Right forelimb (tissue), 1 donor: ENCODE measurements at places on chromosomes 6 and 20.

DNA sequence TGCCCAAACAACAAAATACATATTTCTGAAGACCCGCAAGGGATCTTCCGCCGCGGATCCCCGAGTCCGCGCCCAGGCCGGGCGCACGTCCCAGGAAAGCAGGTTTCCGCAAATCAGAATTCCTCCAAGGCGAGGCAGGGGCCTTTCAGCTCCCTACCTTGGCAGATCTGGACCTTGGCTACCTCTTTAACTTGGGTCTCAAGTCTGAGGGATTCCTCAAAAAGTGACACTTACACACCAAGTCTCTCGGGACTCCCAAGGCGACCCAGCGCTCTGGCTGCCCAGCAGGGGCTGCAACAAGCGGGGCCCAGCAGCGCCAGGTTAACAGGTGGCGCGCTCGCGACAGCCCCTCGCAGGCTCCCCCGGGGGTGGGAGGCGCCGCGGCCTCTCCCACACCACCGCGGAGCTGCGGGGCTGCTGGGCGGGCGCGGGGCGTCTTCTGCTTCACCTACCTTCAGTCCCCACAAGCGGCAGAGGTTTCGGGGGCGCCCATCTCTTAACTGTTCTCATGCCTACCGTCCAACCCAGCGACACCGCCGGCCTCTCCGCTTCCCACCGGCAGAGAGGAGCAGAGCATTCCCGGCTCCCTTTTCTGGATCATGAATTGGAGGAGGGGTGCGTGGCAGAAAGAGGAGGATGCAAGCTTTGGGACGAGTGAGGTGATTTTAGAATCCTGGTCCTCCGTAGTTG, 414 bp downstream of the SIM1 start:
- DNase-seq, result no peak

GRCh38 chr6:2063547-2063946, 181.9 kb downstream of the GMDS start:
- no peak for DNase-seq

DNA sequence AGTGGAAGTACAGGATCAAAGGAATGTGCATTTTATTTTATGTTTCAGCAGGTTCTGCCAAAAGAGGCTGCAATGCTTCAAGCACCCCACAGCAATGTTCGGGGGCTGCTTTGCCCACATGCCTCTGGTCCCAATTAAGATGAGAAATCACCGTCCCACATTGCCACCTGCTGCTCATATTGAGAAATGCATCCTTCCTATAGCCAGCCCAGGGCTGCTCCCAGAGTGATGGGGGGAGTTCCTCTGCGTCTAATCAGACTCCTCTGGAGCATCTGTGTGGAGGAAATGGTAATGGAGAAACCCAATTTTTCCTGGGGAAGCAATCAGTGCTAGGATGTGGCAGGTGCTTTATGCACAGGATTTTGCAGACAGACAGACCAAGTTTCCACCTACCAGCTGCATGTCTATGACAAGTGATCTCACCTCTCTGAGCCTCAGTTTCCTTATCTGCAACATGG, 33.7 kb downstream of the PTGIS start:
- DNase-seq, result peak; percentile 72

DNA sequence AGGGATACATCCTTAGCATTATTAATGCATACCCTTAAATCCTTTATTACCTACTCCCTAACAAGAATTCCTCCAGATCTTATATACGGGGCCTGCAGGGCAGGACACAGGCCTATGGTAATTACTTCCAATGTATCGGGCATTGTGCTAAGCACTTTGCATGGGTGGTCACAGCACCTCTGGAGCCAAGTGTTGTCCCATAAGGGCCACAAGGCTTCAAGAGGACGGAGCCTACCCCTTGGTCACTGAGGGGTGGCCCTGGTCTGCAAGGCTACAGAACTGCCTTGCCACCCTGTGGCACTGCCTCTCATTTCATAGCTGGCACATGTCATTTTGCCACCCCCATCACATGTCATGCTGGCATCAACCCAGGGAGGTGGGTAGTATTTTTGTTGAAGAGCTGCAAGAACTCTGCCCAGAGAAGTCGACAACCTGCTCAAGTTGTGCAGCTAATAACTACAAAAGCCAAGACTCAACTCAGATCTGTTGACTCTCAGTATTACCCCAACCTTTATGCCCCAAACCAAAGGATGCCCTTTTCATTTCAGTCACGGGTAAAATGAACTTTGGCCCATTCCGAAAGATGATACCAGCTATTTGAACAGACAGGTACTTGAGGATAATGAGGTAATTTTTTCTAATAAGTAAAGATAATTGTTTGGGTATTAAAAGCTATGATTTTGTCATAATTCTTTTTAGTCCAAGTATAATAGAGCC, 144.1 kb upstream of the AKAP12 start:
- no peak for DNase-seq

- DNase-seq, result no peak
Observed at GRCh38 chr20:16111852-16112412, 461.3 kb downstream of the KIF16B start.

DNA sequence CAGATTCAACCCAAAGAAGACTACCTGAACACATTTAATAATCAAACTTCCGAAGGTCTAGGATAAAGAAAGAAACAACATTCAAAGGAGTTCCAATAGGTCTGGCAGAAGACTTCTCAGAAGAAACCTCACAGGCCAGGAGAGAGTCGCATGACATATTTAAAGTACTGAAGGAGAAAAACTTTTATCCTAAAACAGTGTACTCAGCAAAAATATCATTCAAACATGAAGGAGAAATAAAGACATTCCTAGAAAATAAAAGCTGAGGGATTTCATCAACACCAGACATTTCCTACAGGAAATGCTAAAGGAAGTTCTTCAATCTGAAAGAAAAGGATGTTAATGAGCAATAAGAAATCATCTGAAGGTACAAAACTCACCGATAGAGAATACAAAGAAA, 108.6 kb downstream of the BTBD9 start:
- DNase-seq, result no peak

DNA sequence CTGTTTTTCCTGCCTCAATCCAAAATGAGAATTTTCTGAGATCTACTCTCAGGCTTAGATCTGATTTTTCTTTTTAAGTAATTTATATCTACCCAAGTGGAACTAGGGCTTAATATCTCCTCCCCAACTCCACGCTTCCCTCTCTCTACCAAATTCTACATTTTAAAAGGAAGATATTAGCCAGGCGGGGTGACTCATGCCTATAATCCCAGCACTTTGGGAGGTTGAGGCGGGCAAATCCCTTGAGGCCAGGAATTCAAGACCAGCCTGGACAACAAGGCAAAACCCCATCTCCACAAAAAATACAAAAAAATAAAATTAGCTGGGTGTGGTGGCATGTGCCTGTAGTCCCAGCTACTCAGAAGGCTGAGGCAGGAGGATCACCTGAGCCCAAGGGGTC, 61.0 kb downstream of the MTFR2 start:
- no peak for DNase-seq

DNA sequence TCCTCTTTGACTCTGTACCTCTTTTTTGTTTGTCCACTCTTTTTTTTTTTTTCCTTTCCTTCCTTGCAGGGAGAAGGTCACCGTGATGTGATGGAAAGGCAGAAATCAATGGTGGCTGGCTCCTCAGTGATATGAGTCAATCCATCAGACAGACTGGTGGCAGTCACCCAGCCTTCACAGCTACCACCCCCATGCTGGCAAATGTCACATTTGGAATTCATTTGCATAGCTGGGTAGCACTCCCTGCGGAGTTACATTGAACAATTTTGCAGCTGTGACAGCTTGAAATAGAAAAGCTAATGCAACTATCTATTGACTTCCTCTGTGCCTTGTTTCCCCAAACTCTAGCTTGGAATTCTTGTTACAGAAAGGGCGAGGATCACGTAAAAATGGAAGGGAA, 668.4 kb downstream of the C6orf118 start:
- DNase-seq, result no peak

DNA sequence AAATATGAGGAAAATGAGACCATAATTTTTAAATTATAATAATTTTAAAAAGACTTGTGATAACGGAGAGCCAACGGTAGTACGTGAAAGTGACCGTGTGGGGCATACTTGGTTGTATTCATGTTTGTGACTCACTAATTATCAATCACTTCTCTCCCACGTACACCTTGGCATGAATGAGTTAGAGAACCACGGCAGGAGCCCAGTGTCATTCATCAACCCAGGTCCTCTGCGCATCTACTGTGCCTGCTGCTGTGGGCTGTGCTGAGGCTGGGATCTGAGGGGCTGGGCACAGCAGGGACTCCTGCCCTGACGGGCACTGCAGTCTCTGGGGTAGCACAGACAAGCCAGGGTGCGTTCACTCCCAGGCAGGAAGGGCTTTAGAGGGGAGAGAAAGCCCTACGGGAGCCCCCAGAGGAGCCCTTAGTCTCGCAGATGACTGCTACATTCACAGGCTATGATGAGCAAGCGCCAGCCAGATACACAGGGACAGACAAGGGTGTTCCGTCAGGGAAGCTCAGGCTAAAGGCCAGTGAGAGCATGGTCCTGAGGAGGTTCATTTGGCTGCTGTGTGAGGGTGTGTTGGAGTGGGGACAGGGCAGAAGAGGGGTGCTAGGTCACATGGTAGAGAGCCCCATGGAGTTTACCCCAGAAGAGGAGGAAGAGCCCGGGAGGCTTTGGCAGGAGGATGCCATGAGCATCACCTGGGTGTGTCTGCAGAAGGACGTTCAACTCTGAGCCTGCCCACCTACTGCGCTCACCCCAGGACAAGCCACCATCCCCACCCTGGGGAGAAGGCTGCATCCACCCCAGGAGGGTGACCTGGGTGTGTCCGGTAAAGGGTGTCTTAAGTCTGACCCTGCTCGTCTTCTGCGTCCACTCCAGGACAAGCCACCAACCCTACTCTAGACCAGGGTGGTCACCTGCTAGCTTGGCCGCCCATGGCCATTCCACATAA, 8.2 kb upstream of the RPS6KA2 start:
- DNase-seq, result no peak
